Left lung (tissue), 14 donors: ENCODE measurements at places on chromosomes 12 and 14. TPM values are rescaled to one million over a fixed set of nuclear protein-coding genes. Genes with fewer than 3 reads are reported as not detected.
A peak's percentile ranks its signal among the peaks of the same experiment; 100 is the strongest.

ZFHX2 gene
- 2.9 TPM for total RNA-seq

PZP gene
- 1.4 TPM for total RNA-seq

NANOG gene
- total RNA-seq, result 0.06 TPM

MORN3 gene
- 0.17 TPM for total RNA-seq

CLEC14A gene
- total RNA-seq, result 73.8 TPM

KIF5A gene
- 0.38 TPM for total RNA-seq

MSI1 gene
- total RNA-seq, result 1.3 TPM

SYT1 gene
- 1.5 TPM for total RNA-seq

PRB2 gene
- total RNA-seq, result not detected

- no peaks in the 10 kb centered on the region for H3K4me1 ChIP-seq
- no peak overlapping the region for H3K27ac ChIP-seq
- H3K27me3 ChIP-seq, result no peaks in the 10 kb centered on the region
- H3K4me3 ChIP-seq, result peak overlapping the region; percentile 75
- DNase-seq, result peak; percentile 89
Measured at GRCh38 chr14:102554821-102555819, 37.3 kb upstream of the RCOR1 start.

GRCh38 chr14:64158608-64159007 is 135.6 kb downstream of the ESR2 start:
- no peak overlapping the region for H3K27ac ChIP-seq
- no peak overlapping the region for H3K4me3 ChIP-seq
- no peak for DNase-seq
- H3K4me1 ChIP-seq, result no peaks in the 10 kb centered on the region

DNA sequence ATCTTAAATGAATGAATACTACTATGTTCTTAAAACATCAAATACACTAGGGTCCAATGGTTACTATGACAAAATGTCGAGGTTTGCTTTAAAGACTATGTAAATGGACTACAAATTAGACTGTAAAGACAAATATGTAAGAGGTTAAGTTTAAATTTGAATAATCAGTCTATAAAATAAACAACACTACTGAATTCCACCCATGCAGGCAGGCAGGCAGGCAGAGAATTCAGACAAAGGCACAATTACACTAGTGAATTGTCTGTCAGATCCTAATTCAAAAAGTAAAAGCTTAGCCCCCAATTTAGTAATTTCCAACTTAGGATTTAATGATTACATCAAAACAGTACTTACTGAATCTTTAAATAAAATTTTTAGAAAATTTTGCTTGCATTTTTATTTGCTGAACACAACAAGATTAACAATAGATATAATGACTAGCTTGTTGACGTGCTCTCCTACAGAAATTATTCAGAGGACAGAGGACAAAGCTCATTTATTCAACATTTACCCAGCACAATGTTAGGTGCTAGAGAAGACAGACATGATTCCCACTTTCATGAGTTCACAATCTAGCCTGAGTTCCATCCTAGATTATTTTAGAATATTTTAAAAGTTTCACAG is 97.4 kb downstream of the CDK17 start:
- H3K4me3 ChIP-seq, result no peak overlapping the region
- no peaks in the 10 kb centered on the region for H3K27me3 ChIP-seq
- H3K36me3 ChIP-seq, result no peaks in the 10 kb centered on the region
- no peak for DNase-seq
- no peak overlapping the region for H3K27ac ChIP-seq

DNA sequence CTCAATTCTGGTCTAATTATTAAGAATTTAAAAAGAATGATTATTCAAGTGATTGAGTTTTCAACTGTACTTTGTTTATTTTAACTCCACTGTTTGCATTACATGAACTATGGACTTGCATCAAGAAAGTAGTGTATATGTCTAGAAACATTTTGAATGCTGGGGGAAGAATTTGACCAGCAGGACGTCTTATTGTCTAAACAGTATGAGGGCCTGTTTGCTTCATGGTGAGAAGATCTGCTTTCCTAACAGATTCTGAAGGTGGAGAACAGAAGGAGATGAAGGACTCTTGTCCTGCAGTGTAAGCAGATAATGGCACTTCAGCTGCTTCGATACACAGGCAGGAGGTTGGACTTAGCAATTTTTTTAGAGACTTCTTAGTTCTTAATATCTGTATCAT is 176.0 kb downstream of the DACT1 start:
- H3K4me1 ChIP-seq, result peaks cover 9% of the 10 kb centered on the region
- no peak for DNase-seq
- H3K36me3 ChIP-seq, result no peaks in the 10 kb centered on the region
- no peaks in the 10 kb centered on the region for H3K27me3 ChIP-seq

- no peaks in the 10 kb centered on the region for H3K4me1 ChIP-seq
- H3K36me3 ChIP-seq, result no peaks in the 10 kb centered on the region
- H3K27ac ChIP-seq, result no peak overlapping the region
- H3K27me3 ChIP-seq, result no peaks in the 10 kb centered on the region
Measured at GRCh38 chr12:131012279-131013069, 58.8 kb downstream of the ADGRD1 start.

DNA sequence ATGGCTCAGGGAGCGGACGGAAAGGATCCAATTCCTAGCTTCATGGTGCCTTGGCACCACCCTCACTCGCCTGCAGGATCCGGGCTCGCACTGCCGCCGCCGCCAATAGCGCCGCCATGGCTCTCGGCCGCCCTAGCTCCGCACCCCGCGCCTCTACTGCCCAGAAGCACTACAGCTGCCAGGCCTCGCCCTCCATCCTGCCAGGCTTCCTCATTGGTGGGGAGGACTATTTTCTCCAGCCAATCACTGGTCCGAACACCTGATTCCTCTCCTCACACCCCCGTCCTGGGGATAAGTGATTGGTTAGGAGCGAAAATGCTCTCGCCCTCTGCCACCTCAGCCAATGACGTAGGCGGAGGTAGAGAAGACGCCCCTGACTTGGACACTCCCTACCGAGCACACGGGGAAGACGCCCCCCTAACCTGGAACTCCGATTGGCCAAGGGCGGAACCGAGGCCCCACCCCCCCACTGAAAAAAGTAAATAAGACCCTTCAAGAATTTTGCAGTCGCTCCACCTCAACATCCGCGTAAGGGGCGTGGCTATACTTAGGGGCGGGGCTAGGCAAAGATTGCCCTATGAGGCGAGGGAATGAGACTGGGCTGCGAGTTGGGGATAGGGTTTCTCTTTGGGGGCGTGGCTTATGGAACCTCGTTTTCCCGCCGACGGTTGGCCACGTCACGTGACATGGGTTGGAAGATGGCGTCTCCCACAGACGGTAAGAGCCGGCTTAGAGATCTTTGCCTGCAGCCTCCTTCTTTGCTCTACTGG is at the start of the genes ALDH6A1 and LIN52:
Gene ALDH6A1, minus strand, starts transcription at position 177 of the 770 bp plus-strand sequence. Its CDS starts 59 bp downstream, at position 118.
Gene LIN52, plus strand, starts transcription at position 680 of the 770 bp plus-strand sequence. Its CDS starts 19 bp downstream, at position 699.
- H3K4me1 ChIP-seq, result peaks cover 5% of the 10 kb centered on the region
- H3K27ac ChIP-seq, result peak within 1 kb of the TSS; percentile 61
- H3K27me3 ChIP-seq, result no peaks in the 10 kb centered on the region

- no peak for DNase-seq
- no peak overlapping the region for H3K27ac ChIP-seq
- H3K36me3 ChIP-seq, result no peaks in the 10 kb centered on the region
Measured at GRCh38 chr12:52767020-52767379, 10.1 kb downstream of the KRT76 start.

GRCh38 chr12:46197883-46198282 is 71.0 kb downstream of the SLC38A1 start:
- DNase-seq, result no peak
- H3K4me3 ChIP-seq, result no peak overlapping the region
- no peaks in the 10 kb centered on the region for H3K4me1 ChIP-seq

DNA sequence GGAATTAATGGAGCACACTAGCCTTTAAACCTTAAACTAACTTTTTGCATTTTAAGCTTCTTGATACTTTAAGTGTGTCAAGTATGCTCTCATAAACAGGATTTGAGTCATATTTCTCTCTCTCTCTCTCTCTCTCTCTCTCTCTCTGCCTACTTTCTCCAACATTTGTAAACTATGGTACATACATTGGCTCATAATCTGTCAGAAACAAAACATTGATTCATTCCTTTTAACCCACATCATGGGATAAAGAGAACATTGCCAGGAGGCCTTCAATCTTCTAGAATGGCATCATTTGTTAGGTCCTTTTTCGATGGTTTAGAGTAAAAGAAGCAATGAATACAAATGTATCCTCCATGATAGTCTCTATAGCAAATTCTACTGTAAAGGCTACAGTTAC is 81.6 kb upstream of the RERGL start:
- no peaks in the 10 kb centered on the region for H3K36me3 ChIP-seq
- no peaks in the 10 kb centered on the region for H3K4me1 ChIP-seq
- DNase-seq, result no peak
- H3K27me3 ChIP-seq, result no peaks in the 10 kb centered on the region
